Inflammatory macrophage (primary cell): ENCODE measurements at places on chromosomes 2 and 18.

DNA sequence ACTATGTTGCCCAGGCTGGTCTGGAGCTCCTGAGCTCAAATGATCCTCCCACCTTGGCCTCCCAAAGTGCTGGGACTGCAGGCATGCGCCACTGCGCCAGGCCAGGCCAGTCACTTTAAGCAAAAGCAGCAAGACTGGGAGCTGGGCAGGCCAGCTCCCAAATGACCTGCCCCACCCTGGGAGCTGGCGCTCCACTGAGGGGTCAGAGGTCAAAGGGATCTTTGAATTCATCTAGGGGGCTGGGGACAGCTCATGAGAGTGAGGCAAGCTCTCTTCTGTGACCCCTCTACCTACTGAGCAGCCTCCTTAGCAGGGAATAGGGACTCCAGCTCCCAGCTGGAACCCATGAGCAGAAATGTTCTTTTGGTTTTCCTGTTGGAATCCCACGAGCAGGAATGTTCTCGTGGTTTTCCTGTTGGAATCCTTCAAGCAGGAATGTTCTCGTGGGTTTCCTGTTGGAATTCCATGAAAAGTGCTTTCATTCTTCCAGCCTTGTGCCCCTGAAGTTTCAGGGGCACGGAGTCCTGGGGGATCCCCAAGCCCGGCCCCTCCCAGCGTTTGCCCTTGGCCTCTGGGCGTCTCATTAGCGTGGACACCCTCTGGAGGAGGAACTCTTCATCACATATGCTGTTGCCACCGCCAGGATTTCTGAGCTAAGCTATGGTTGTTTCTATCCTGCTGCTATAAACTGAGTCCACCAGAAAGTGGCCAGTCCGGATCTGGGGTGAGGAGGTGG is 162.0 kb upstream of the HAAO start:
- DNase-seq: no peak

DNA sequence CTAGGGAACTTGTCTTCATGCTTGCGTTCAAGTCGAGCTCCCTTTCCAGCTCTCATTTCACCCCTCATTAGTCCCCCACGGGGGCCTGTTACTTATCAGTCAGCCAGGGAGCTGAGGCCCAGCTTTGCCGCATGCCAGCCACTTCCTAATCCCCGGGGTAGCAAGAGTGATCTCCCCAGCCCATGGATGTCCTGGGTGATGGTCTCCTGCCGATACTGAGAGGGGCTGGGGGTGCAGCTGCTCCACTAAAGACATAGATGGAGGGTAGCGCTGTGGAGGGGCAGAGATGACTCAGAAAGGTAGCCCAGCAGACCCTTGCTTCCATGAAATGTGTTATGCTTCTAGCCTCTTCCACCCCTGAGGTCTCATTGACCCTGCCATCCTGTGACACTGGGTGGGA is 314.0 kb upstream of the EPAS1 start:
- DNase-seq: no peak

DNA sequence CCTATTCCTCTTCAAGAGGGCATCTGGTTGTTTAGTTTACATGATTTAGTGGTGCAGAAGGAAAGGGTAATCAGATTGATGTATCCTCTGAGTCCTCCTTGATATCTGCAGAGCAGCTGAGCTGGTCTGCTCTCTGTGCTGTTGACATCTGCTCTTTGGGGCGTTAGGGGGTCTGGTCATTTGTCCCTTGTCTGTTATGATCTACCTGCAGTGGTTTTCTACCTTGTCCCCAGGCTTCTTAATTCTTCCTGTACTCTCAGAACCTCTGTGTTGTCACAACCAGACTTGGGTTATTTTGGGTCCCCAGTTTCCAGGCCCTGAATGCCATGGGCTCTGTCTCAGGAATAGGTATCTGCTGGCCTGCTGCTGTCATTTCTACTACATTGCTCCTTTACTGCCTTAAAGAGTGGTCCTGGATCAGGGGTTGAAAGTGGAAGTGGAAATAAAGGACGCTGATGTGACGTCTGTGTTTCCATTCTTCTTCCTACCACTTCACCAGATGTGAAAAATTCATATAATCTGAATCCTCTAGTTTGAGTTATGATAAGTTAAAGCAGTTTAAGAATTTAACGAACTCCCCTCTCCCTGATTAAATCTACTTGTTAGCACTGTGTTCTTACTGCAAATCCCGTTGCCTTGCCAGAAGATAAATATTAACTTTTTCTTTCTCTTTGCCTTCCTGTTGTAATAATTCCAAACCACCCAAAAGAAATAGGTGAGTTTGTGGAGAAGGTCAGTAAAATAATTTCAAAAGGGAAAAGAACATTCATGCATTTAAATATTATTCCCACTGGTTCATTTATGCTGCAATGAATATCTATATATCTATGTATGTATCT is 16.6 kb upstream of the CPS1 start:
- DNase-seq: no peak

DNA sequence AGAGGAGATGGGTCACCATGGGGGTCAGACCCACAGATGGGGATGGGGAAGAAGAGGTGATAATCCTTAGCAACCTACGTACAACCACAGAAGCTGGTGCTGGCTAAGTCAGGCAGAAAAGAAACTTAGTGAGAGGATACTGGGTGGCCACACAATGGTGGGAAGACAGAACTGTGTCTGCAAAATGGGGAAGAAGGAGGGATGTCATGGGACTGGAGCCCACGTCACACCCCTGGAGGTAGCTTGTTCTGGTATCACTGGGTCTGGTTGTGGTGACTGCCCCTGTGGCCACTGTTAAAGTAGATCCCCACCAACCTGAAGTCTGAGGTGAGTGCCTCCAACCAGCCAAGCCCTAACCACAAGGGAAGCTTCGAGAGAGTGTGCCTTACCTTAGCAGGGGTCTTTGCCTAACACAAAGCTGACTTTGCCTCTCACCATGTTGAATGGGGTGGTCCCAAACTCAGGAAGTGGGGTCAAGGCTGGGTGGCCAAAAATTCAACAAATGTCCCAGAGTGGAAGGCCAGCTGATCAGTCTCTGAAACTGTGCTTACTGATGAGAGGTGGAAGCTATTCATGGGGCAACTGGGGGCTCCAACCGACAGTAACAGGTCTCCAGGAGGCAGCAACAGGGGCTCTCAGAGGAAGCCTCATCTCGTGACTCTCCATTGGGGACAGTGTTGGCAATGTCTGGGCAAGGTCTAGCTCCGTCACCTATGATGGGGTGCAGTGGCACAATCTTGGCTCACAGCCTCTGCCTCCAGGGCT is 64.8 kb upstream of the SLC1A4 start:
- peak; percentile 82 for DNase-seq

- DNase-seq: peak; percentile 65
Observed at GRCh38 chr18:49476664-49477411, 10.2 kb downstream of the C18orf32 start.

DNA sequence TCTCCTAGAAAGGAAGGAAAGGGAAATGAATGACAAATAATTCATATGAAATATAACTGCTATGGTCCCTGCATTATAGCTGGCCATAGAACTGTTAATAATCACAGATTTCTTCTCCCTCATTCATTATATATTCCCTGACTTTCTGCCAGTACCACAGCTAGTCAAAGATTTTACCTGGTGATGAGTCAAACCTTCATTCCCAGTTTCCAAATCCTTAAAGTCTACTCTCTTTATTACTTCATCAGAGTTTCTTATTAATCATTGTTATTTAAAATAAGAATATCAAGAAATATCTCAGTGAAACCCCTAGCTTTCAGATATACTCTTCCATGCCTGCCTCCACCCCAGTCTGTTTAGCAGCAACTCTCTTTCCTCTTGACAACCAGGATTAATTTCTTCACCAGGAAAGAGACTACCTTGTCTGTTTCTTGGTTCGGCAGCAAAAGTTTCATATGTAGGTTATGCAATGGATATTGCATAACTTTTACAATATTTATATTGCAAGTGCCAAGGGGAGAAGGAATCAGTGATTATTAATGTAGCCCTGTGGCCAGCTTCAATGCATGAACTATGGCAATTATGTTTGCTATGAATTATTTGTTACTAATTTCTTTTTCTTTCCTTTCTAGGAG is 533.8 kb downstream of the FBXO15 start:
- DNase-seq: no peak

DNA sequence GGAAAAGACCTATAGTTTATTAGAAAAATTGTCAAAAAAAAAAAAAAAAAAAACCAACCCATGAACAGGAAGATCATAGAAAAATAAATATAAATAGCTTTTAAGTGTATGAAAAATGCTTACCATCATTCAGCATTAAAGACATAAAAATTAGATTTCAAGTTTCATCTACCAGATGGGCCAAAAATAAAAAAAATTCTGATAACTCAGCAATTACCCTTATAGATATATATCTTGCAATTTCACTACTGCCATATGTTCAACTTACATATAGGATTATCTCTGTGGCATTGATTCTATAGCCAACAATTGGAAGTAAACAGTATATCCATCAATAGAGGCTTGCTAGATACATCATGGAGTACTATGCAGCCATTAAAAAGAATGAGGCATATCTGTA is 126.6 kb upstream of the SMAD2 start:
- no peak for DNase-seq

- DNase-seq: no peak
Observed at GRCh38 chr2:206198677-206199076, 39.0 kb downstream of the EEF1B2 start.

DNA sequence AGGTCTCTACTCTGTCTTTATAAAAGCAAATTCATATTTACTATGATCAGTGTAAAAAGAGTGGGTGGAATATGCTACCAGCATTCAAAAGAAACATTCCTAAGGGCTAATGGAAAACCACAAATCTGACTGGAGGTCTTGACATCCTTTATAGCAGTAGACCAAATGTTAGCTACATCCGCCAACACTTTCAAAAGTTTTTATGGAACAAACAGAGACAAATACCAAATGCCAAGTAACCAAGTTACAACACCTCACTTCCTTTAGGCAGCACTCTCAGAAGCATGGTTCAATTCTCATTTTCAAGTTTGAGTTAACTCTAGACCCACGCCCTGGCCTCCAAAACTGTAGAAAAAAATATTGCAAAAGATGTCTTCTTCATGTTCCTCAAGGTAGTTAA is 78.3 kb upstream of the SETBP1 start:
- DNase-seq: no peak

- no peak for DNase-seq
Observed at GRCh38 chr18:577643-578375, 2.4 kb upstream of the CETN1 start.

GRCh38 chr18:80253871-80254492 is 6.7 kb upstream of the PARD6G start:
- DNase-seq: peak; percentile 13

DNA sequence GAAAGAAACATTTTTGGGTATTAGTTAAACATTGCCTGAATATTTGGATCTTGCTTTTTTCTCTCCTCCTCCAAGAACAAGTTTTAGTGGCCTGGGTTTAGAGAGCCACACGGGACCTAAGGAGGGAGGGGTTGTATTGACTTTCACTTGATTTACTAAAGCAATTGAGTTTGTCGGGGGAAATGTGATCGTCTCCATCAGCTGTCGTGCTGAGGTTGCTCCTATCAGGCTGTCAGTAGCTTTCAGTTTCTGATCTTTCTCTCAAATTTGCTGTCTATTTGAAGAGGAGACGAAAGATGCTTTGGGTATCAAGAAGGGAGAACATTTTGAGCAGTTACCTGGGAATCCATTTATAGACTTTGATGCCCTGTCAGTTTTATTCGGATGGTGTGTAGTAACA is 106.0 kb downstream of the SETBP1 start:
- DNase-seq: no peak

DNA sequence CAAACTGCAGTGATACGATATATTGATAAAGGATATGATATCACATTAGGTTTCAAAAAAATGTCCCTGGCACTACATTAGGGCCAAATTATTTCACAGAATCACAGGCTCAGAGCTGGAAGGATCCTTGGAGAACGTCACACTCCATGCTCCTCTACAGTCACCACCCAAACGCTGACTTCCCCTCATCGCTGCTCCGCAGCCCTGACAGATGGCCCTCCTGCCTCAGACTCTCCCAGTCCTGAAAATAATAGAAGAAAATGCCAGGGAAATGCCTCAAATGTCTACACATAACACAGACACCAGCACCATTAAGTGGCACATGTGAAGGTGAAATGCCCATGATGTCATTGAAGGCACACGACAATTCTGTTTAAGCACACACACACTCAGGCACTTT is 72.0 kb downstream of the ZNF521 start:
- DNase-seq: no peak

- no peak for DNase-seq
Observed at GRCh38 chr2:168529054-168529833, 73.2 kb downstream of the CERS6 start.

DNA sequence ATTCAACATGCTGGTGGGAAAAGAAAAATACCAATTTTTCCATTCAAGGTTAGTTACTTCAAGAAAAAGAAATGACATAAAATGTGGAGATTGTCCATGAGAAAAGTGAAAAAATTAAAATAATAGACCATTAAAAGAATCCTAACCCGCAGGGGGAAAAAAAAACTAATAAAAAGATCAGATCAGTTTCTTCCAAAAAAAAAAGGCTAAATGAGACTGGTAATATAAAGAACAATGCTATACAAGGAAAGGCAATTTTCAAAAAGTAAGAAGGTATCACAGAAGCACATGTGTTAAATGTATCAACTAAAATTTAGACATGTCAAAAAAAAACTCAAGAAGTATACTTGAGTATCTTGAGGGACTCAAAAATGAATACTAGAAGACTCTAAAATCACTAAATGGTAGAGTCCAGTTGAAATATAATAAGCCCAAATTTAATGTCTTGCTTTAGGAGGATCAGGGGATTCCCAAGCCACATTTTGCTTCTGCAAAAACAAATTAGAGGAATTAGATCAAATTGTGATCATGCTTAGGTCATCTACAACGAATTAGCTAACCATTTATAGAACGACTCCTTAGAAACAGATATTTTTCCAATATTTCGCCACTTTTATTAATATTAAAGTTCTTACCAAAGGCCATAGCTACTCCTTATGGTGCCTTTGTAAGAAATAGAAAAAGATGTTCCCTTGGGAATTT is 35.8 kb upstream of the GLS start:
- DNase-seq: no peak

- no peak for DNase-seq
Observed at GRCh38 chr2:177268187-177268871, 3.8 kb upstream of the NFE2L2 start.

GRCh38 chr2:161010503-161011015 is 149.7 kb upstream of the TANK start:
- DNase-seq: no peak

GRCh38 chr2:58006256-58006951 is 40.2 kb upstream of the VRK2 start:
- no peak for DNase-seq

DNA sequence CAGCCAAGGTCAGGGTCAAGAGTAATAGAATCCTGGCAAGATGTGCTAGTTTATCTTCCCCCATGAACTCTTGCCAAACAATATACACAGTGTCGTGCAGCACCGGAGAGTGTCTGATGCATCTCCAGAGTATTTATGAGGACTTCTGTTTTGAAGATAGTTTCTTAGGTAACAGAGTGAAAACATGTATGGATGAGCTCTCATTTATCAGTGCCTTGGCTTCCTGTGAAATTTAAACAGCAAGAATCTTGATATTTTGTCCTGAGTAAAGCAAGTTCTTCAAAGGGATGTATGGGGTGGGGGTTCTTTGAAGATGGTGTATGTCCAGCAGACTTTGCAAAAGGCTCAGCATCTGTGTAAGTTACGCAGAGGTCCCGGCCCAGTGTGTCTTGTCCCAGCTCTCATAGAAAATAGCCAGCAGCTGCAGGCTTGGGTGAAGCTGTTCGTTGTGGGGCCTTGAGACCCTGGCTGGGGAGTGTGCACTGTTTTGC is 361.0 kb upstream of the NT5C1B start:
- no peak for DNase-seq
